Stimulated activated CD4-positive, alpha-beta T cell treated with anti-CD3 and anti-CD28 coated beads, Interleukin-1b, Interleukin-23, amount 100 ng/mL, for 24 hours (primary cell): ENCODE measurements at places on chromosomes 3 and 15.

DNA sequence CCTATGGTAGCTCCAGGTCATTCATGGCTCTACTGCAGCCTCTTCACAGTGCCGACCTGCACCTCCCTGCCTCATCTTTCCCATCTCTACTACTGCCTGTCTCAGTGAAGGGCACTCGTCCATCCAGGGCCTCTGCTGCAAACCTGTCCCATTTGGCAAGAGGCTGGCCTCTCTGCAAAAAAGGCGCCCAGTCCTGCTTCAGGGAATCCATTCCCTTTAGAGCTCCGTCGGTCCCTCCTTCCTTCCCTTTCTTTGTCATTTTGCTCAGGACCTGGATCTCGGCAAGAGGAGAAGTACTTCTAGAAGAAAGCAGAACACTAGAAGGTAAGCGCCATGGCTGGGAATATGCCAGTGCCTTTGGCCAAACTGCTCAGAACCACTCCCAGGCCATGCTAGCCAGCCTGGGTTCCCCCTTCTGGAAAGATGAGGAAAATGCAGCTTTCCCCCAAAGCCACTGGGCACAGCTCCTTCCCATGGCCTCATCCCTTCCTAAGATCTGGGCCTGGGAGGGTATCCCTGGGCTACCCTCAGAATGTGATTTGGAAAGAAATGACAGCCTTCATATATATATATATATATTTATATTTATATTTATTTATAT is 6.4 kb upstream of the ISL2 start:
- DNase-seq, result no peak

GRCh38 chr3:171396048-171396447 is 64.2 kb downstream of the TNIK start:
- DNase-seq, result no peak

GRCh38 chr15:87610366-87610765 is 646.2 kb downstream of the NTRK3 start:
- no peak for DNase-seq

DNA sequence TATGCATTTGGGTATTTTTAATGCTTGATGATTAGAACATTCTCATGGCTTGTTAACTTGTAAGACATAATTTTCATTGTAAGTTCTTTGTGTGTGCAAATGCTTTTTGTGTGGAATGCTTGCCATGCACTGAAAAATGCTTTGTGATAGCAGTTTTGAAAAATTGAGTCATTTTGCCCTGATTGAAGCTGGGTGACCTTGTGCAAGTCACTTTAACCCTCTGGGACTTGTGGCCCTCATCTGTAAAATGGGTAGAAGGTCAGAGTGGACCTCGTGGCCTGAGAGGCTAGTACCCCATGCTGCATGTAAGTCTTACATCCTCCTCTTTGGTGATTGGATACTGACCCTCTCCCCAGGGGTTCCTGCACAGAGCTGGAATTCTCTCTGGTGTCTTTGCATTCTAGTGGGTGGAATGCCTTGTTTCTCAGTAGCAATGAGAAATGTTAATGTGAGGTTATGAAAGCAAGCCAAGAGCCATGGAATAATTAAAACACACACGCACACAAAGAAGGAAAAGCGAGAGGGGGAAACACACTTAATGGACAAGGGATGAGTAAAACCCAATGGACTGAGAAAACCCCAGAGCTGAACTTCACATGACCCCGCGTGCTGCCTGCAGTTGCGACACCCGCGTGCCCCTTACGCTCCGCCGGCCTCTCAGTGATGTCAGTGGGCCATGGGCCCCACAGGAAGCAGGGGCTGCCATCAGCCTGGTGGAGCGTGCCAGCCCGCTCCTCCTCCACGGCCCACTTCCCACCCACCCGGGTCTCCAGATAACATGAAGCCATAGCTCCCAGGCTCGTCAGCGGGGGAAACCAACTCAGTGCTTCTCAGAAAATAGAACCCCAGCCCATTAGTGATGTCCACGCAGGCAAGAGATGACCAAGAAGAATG is 44.0 kb downstream of the SMAD3 start:
- no peak for DNase-seq

DNA sequence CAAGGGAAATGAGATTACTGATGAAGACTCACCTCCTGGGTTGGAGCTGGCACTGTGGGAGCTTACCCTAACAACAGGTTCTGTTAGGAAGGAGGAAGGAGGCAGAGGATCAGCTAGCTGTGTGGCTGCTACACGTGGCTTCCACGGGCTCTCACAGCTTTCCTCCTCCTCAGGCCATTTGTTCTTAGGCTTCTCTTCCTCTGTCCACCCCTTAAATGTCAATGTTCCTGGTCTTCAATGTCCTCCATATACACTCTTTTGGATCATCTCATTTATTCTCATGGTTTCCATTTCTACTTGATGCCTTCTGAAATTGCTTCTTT is 5.0 kb downstream of the PIGZ start:
- DNase-seq, result no peak

GRCh38 chr3:52015438-52016228 is 19.9 kb upstream of the RPL29 start:
- DNase-seq, result no peak

GRCh38 chr15:80467311-80467714 is 63.1 kb downstream of the ARNT2 start:
- DNase-seq, result no peak
